ENCODE measurements at places on chromosomes 5 and 9.

DNA sequence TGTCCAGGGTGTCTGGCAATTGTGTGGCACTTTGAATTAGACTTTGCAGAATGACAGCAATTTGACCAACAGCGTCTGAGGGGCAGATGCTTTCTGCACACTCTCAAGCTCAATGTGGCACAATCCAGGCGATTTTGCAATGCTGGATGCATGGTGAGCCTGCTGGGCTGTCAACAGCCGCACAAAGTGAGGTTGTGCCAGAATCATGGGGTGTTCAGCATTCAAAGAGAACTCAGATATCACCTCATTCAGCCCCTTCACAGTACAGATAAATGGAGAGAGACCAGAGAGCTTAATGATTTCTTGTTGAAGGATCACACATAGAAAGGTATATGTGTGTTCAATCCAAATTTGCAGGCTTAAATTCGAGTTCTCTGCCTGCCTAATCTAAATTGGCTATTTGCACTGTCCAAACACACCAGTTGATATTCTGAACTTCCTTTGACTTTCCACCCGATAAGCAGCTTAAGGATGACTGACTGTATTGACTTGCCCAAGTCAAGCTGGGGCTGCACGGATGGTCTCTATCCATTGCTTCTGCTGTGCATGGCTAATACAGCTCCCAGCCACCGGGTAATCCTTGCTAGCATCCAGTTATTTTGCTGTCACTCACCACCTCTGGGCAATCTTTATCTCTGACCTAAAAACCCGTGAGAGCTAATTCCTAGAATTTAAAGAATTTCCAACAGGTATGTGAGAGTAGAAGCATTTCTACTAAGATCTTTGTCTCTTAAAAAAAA is 157.9 kb upstream of the TAS2R1 start:
- no peak for DNase-seq

- DNase-seq: no peak
Observed at GRCh38 chr5:113092683-113093082, 116.1 kb downstream of the DCP2 start.

- DNase-seq: no peak
Observed at GRCh38 chr5:126801992-126802294, 25.0 kb downstream of the LMNB1 start.

GRCh38 chr9:121820286-121821005 is 169.0 kb downstream of the DAB2IP start:
- DNase-seq: no peak

- no peak for DNase-seq
Observed at GRCh38 chr5:34529581-34530331, 126.4 kb upstream of the RAI14 start.

- DNase-seq: peak; percentile 37
Observed at GRCh38 chr5:50655810-50656205, 10.6 kb upstream of the PARP8 start.

DNA sequence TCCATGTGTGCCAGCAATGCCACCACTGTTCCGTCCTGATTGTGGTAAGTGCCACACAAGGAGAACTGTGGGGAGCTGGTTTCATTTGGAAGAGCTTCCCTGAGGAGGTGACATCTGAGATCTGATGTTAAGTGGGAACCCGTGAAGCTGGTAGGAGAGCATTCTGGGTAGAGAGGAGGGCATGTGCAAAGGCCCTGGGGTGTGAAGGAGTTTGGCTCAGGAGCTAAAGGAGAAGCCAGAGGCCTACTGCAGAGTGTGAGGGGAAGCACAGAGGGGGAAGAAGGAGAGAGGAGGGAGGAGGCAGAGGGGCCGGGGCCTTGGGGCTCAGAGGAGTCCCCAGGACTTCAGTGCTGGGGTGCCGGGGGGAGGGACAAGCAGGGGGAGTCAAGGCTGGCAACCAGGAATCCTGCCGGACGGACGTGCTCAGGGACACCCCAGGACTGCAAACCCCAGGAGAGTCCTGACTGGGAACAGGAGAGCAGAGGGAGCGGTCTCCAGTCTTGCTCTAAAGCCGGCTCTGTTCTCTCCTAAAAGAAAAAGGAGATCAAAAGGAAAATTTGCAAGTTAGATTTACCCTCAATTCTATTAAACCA is 19.7 kb downstream of the C9orf50 start:
- no peak for DNase-seq

DNA sequence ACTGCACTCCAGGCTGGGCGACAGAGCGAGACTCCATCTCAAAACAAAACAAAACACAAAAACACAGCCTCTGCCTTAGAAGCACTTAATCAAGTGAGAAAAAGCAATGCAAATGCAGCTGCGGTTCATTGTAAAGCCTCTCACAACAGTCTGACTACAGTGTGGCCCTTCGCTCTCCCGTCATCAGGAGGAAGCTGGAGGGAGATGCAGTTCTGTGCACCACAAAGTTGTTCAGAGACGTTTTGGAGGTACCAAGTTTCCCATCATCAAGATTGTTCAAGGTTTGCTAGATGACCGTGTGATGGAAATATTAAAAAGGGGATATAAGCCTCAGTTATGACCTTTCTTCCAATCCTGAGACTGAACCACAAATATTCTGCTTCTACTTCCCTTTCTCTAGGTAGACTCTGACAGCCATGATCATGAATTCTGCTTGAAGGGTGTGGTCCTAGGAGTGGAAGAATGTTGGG is 40.9 kb downstream of the SEC61B start:
- no peak for DNase-seq

GRCh38 chr9:95040106-95040505 is 277.4 kb downstream of the FANCC start:
- DNase-seq: no peak

DNA sequence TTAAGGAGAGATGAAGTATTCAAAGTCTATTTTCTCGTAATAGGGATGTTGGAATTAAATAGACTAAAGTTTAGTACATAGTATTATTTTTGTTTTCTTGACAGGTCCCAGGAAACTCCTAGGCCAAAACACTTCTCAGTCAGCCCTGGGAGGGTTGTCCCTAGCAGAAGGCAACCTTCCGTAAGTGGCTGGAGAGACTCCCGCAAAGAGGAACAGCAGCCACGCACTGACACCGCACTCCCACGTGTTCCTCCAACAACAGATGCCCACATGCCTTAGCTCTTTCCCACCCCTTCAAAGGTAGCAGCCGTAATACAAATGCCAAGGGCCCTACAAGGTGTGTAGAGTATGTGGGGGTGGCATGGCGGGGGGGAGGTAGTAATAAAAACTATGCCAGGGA is 28.4 kb downstream of the PCDHGC5 start:
- no peak for DNase-seq

GRCh38 chr5:140169410-140169809 is 5.6 kb upstream of the CYSTM1 start:
- no peak for DNase-seq

- DNase-seq: no peak
Observed at GRCh38 chr9:90680534-90680933, 37.9 kb upstream of the DIRAS2 start.

GRCh38 chr9:706606-707459 is 134.7 kb upstream of the DMRT1 start:
- DNase-seq: no peak

DNA sequence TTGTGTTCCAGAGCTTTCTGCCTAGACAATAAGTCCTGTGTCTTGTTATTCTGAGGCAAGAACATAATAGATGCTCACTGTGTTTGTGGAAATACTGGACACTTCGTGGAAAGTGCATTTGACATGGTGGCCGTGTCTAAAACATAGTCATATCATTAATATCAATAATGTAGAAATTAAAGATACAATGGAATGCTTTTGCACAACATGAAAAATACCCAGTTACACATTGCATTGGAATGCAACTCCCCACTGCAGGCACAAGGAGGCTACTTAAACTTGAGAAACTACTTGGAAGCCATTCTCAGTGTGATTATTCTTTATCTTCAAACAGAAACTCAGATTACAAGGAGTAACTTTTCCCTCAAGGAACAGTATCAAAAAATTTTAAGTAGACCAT is 145.3 kb upstream of the ZNF462 start:
- no peak for DNase-seq

DNA sequence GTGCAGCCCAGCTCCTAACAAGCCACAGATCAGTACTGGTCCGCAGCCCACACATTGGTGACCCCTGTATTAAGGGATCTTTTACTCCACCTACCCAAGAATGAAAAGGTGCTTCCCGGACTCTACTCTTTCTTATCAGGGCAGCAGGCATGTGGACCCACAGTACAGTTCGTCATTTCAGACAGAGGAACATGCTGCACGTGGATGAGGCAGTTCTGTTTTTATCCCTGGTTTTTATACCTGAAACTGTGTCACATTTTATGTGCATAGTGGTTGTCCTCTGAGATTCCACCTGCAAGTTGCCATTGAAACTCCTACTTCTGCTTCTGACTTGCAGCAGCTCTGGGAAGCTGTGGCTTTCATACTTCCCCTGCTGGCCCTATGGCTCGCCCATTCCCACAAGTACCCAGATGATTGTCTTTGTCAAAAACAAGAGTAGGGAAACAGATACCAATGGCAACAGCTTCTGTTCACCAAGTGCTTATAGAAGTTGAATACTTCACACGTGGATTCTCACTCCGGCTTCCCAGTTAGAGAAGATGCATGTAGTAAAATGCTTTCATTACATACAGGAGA is 208.0 kb downstream of the TRIO start:
- no peak for DNase-seq

DNA sequence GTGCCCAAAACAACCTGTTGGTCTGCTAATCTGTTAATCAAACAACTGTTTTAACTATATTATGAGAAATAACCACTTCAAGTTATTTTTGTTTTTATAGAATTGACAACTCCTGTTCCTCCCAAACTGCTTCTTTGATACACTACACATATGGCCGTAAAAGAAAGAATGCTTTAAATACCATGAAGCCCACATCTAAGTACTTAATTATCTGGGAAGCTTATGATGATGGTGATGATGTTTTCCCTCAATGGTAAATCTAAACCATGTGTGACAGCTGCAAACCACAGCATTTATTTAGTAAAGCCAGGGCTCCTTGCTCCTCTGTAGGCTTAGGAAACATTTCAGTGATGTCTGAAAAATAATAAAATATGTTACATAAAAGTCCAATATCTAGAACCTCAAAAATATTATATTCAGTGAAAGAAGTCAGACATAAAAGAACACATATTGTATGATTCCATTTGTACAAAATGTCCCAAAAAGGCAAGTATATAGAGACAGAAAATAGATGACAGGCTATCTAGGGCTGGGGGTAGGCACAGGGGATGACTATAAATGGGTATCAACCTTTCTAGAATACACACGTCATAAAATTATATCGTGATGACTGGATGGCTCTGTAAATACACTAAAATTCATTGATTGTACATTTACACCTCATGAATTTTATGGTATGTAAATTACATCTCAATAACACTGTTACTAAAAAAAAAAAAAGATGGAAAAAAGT is 154.1 kb downstream of the EFNA5 start:
- DNase-seq: no peak

DNA sequence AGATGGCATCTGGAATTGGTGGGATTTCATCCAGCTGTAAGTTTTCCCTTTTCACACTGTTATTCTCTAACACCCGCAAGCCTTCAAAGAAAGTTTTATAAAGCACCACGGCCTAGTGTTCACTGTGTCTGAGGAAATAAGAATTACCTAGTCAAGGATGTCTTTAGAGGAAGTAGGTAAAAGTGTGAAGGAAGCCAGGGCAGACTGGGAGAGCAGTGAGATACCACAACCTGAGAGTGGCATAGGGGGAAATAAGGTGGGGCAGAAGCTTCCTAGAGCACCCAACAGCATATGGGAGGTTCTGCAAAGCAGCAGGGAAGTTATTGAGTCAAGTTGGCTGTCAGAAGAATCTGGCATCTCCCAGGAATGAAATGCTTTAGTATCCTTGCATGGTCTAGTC is 241.2 kb downstream of the CETN3 start:
- DNase-seq: no peak

GRCh38 chr5:69492391-69492922 is at the start of gene OCLN:
Gene OCLN (plus strand): TSS chr5:69492790. CDS start chr5:69504245, 11,455 bp downstream.
- DNase-seq: peak; percentile 65

- no peak for DNase-seq
Observed at GRCh38 chr5:136209346-136209910, 16.5 kb upstream of the SMIM32 start.

DNA sequence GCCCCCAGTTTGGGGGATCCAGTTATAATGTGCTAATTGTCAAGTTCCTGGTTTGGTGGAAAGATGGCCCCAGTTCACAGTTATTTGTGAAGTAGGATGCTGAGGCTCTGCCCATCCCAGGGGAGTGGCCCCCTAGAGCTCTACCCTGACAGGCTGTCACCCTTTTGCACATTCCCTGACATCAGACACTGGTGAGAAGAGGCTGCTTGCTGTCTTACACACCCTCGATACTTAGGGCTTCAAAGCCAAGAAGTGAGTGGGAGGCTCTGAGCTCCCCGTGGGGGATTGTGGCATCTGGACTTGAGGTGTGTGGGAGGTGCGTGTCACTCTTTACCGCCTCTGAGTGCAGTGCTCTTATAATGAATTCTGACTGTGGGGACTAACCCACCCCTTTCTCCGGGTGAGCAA is 168.5 kb downstream of the DOCK2 start:
- no peak for DNase-seq

DNA sequence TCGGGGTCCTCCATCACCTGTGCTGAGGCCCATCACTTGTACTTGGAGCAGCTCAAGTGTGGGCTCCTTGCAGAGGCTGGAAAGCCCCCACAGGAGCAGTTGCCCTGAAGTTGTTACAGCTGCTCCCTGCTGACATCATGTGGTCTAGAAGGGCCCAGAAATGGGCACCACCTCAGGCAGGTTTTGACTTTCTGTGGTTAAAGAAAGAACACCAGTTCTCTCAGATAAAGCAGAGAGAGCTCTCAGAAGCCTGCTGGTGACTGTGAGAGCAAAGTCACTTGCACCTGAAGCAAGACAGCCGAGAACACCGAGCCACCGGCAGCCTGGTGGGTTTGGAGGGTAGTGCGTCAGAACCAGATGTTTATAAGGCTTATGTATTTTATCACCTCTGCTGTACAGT is 70.4 kb downstream of the MVB12B start:
- DNase-seq: peak; percentile 2

GRCh38 chr5:66653325-66653724 is 57.1 kb downstream of the MAST4 start:
- no peak for DNase-seq

DNA sequence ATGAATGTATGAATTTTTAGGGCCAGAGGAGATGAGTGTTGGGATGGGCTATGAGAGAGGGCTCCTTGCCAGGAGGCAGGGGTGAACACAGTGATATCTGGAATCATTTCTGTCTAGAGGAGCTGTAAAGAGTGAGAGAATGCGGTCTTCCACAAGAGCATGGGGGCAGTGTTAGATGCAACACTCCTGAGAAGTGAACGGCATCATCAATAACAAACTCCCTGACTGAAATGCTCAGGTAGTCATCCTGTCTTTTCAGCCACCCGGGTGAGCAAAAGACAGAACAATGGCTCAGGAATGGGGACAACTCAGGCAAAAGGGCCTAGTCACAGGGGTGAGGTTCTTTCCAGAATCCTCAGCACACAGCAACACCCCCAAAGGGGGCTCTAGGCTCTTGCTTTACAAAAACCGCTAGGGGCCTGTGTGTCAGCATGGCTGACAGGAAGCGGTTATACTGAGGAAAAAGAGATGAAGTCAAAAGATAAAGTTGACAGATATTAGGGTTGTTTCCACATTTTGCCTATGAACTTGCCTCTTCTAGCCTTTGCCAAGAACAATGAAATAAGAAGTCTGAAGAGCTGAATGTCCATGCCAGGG is 104.6 kb upstream of the LRRTM2 start:
- DNase-seq: no peak
